ENCODE measurements at places on chromosomes 3 and 15.
A peak's percentile ranks its signal among the peaks of the same experiment; 100 is the strongest.

DNA sequence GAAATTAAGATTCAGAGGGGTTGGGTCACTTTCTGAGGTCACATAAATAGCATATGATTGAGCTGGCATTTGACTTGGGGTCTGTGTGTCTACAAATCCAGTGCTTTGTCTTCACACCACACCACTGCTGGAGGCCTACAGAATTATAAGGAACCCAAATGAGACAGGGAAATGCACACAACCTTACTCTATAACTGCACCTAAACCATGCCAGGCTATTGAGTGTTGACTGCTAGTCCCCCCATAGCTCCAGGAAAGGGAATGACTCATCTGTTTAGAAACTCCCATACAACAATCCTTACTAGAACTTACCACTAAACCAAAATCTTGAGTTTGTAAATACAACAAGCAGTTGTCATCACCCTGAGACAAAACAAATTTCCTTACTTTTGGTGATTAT is 16.9 kb upstream of the TSC22D2 start:
- no peak for DNase-seq

DNA sequence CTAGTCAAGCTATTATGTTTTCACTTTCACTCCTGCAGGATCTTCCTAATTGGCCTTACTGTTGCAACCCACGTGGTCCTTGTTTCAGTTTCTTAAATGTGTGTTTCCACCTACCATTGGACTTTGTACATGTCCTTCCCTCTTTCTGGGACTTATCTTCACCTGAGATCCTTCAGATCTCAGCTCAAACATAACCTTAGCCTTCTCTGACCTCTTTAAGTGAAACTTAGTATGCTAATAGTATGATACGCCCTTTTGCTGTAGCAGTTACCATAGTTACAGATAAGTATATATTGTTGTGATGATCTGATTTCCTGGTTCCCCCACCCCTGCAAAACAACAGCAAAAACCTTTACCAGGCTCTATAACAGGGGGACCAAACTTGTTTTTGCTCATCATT is 35.2 kb downstream of the U2SURP start:
- no peak for DNase-seq

- DNase-seq, result no peak
These were observed 936.1 kb downstream of the PLOD2 start for GRCh38 chr3:145224886-145225285.

GRCh38 chr3:186315581-186316354 is 46.3 kb downstream of the DGKG start:
- DNase-seq, result no peak

DNA sequence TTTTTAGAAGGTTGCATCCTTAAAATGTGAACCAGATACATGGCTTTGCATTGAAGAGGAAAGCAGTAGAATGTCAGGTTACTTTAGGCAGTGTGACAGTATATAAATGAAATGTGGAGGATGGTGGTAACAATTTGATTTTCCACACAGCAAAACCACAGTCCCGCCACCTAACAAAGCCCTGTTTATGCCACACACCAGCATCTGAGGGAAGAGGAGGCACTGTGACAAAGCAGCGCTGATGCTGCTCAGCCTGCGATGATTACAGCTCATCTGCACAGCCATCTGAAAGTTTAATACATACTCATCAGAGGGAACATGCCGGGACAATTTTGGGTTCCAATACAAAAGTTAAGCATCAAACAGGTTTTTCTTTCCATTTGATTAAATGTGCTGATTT is 8.9 kb downstream of the RNF7 start:
- no peak for DNase-seq

- no peak for DNase-seq
These were observed 15.0 kb upstream of the HPS3 start for GRCh38 chr3:149114458-149114857.

GRCh38 chr15:58448906-58449305 is 17.1 kb downstream of the LIPC start:
- DNase-seq, result no peak

DNA sequence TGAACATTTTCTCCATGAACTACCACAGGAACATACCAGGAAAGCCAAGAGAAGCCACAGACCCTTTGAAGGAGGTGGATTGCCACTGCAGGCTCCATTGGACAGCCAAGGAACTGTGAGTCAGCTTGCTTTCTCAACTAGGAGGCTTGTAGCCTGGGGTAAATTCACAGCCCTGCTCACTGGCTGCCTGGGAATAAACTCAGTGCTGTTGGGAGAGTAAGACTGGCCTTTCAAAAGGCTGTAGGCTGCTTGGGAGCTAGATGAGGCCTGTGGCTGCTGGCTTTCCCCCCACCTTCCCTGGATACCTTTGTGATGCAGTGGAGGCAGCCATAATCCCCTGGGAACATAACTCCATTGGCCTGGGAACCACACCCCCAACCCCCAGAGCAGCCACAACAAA is 223.5 kb upstream of the RBMS3 start:
- DNase-seq, result no peak

DNA sequence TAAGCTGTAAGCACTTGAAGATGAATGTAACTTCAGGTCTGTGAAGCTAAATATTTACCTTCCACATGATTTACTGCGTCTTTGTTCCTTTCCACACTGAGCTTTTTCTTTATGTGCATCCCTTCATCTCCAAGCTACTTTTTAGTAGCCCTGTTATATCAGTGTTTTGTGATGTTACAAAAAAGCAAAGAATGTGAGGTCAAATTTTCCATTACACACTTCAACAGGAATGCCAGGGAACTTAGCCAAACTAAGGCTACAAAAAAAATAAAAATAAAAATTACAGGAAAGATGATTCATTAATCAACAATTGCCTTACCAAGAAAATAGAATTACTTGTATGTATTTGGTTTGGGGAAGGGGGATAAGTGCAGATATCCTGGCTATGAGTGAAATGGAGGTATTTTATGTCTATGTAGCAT is 73.0 kb downstream of the FILIP1L start:
- DNase-seq, result no peak

GRCh38 chr15:41698779-41699178 is 38.6 kb downstream of the MGA start:
- DNase-seq, result no peak

- DNase-seq, result no peak
These were observed 331.7 kb upstream of the ADAMTS9 start for GRCh38 chr3:65019443-65020055.

DNA sequence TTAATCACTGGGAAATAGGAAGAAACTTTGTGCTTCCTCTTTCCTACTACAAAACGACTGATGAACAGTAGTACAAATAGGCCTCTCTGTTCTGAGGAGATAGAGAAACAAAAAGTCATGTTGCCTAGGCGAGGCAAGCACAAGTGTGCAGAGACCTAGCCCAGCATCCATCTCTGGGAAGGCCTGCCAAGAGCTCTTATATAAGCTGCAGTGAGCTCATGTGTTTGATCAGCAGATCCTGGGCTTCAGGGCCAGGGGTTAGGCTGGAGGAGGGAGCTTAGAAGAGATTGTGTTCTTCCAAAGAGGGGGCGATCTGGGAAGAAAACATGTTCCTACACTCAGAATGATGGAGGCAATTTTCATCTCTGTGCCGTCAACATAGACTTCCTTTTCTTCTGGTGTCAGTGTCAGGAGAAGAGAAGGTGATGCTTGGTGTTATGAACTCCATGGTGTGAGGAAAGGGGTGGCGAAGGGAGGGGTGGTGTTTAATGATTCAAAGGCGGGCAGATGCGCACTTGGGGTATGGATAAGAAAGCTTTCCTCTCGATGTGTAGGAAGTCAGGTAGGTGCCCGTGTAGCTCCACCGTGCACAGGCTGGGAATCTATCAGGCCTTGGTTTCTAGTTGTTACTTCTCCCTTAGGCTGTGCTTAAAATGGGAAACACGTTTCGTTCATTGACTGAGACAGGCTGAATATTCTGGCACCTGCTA is 29.5 kb upstream of the ETV5 start:
- no peak for DNase-seq

DNA sequence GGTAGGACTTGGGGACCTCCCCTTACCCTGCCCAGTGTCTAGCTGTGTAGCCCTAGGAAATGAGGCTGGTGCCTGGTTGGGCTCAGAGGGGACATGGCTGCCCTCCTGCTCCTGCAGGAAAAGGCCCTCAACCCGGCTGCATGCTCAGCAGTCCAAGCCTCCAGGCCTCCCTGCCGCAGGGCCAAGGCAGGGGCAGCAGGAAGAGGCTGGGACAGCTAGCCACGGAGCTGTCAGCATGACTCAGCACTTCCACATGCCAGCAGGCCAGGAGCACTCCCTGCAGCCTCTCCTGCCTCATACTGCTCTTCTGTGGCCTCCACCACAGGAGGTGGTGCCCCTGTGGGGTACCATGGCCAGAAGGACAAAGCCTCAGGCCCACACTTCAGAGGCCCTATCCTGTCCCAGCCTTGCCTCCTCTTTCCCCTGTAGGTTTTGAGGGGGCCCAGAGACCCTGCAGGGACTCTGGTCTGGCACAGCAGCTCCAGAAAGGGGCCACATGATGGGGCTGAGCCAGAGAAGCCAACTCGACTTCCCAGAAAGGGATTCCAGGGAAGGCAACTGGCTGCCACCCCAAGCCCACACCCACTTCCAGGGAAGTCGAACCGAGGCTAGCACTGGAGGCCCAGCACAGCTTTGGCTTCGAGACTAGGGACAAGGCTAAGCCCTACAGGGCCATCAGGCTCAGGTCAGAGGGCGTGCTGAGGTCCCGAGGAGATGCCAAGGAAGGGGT is 19.5 kb downstream of the TKT start:
- DNase-seq, result no peak

- peak; percentile 31 for DNase-seq
These were observed 1.9 kb downstream of the TNIK start for GRCh38 chr3:171458071-171458863.

DNA sequence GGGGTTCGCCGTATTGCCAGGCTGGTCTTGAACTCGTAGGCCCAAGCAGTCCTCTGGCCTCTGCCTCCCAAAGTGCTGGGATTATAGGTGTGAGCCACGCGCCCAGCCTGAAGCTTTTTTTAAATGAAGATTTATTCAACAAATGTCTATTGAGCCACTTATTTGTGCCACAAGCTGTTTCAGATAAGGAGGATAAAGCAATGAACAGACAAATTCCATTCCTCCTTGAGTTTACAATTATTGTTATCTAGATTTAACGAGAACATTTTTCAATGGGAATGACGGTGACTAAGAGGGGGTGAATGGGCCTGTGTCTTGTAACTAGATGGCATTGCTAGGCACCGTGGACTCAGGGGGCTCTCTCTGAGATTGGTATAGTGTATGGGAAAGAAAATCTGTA is 10.2 kb downstream of the PPARG start:
- no peak for DNase-seq

GRCh38 chr15:77026501-77027110 is 31.7 kb downstream of the PSTPIP1 start:
- DNase-seq, result no peak

DNA sequence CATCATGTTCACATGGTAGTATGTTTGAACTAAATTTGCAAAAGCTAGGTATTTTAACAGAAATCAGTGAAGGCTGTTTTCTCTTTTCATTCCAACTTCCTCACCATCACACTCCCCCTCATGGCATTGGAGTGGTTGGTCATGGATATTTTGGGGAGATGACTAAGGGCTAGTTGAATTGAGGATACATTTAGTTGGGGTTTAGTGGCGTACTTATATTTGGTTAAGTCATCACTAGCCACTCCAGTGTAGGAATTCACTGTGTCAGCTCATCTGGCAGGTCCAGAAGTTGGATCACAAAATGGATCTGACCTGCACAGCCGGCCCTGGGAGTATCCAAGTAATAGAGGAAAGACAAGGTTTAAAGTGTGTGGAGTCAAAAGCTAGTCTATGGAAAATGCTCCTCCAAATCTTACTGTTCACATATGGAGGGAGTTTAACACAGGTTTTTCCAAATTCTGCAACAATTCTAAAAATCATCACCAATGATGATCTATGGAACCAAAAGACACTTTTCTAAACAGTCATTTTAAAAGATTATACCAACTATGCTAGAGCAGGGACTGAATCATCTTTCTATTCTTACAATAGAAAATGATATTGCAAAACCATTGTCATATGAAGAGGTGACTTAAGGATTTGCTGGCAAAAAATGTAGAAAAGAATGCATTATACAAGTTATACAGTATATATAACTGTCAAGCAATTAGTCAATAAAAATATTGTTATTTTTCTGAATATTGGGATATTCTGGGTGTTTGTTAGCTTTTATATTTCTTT is 247.8 kb upstream of the PEX5L start:
- no peak for DNase-seq

- no peak for DNase-seq
These were observed 62.7 kb upstream of the MRPS22 start for GRCh38 chr3:139281096-139281495.
